NCI-H1436 treated with DMSO at 0.1 percent for 48 hours (cell line): ENCODE measurements at places on chromosomes 12 and 14.

GRCh38 chr14:100147181-100147631, 12.2 kb downstream of the DEGS2 start:
- no peak for DNase-seq

- DNase-seq = no peak
These were observed 26.2 kb upstream of the TRIM9 start for GRCh38 chr14:51121096-51121495.

GRCh38 chr14:90520326-90520725, 123.5 kb downstream of the CALM1 start:
- no peak for DNase-seq

DNA sequence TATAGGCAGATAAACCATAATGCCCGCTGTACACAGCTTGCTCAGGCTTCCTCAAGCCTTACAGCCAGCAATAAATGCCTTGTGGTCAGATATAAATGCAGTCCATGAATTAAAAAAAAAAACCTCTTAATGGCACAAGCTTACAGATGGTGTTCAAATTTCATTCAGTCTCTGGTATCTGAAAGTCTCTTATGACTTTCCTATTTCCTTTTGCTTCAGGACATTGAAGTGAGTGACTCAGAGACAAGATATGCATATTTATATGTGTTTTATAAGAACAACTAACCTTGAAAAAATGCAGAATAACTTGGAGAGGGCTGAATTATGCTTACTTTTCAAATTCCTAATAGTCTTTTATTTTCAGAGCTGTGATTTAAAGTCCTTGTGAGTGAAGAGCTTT, 426.9 kb upstream of the MIS18BP1 start:
- DNase-seq = no peak

- no peak for DNase-seq
These were observed 33.5 kb upstream of the CHST11 start for GRCh38 chr12:104423273-104423672.

- no peak for DNase-seq
These were observed 565 bp downstream of the NT5DC3 start for GRCh38 chr12:103840462-103840875.

GRCh38 chr14:30840086-30840779, 34.1 kb upstream of the COCH start:
- no peak for DNase-seq

- no peak for DNase-seq
These were observed 18.4 kb downstream of the PWP1 start for GRCh38 chr12:107704041-107704440.

DNA sequence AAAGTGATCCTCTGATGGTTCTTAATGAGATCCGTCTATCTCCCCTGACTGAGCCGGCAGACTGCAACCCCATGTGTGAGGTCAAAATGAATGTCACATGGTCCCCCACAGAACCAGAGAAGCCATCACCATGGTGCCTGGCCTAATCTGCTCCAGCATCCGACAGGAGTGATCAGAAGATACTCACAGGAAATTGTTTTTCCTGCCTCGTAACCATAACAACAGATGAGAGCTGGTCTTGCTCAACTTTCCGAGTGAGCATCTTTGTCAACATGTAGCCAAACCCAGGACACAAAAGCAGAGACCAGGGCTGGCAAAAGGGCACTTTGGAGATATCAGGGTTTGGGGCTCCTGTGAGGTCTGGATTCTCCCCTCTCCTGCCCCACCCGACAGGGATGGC, 72.1 kb upstream of the C14orf180 start:
- DNase-seq = no peak

- no peak for DNase-seq
These were observed 15.4 kb downstream of the RIMBP2 start for GRCh38 chr12:130700492-130701401.

GRCh38 chr12:78746001-78746400, 118.6 kb upstream of the SYT1 start:
- no peak for DNase-seq

- DNase-seq = no peak
These were observed 212.4 kb upstream of the C14orf180 start for GRCh38 chr14:104366931-104367865.

DNA sequence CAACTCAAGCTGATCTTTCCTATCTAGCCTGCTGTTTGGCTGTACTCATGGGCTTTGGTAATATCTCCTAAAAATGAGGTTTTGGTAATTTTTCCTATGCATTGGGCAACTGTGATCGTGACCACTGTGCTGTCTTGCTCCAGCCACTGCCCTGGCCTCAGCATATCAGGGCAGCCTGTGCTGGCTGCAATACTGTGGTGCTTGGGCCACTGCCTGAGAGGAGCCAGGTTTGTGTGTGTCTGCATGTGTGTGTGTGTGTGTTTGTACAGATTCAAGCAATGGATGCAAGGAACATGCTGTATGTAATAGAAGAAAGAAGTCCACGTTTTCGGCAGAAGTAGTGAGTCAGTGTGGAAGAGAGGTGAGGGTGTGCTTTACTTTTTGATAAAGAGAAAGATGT, 13.0 kb downstream of the ERG28 start:
- DNase-seq = no peak

- DNase-seq = no peak
These were observed 40.7 kb upstream of the TMEM263 start for GRCh38 chr12:106914796-106915634.

DNA sequence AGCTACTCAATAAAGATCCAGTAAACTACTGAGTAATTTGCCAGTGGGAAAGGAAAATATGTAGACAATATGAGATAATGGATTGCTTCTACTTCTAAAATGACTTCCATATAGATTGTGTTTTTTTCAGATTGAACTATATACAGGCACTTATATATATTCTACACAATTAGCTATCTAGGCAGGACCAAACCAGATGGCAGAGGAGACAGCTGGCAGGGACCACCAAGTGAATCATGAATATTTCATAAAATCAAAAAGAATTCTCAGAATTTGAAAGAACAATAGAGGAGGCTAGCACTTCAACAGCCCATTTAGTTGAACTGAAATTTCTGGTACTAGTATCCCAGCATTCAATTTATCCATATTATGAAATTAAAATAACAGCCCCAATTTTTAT, 338.0 kb upstream of the RPL10L start:
- DNase-seq = no peak

DNA sequence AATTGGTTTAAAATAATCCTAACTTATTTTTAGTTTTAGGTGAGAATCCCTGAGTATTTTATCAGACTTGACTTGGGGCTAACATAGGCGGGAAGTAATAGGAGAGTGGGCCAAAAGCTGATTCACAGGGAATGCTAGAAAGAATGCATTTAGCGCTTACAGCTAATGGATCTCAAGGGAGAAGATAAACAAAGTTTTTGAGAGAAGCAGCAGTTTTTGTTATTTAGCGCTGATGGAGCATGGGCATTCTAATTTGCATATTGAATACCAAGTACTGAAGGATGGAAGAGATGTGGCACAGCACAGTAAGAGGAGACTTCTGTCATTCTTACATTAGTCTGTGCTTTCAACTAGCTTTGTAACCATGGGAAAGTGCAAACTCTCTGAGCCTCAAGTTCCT, 436.0 kb upstream of the FBXO33 start:
- DNase-seq = no peak

DNA sequence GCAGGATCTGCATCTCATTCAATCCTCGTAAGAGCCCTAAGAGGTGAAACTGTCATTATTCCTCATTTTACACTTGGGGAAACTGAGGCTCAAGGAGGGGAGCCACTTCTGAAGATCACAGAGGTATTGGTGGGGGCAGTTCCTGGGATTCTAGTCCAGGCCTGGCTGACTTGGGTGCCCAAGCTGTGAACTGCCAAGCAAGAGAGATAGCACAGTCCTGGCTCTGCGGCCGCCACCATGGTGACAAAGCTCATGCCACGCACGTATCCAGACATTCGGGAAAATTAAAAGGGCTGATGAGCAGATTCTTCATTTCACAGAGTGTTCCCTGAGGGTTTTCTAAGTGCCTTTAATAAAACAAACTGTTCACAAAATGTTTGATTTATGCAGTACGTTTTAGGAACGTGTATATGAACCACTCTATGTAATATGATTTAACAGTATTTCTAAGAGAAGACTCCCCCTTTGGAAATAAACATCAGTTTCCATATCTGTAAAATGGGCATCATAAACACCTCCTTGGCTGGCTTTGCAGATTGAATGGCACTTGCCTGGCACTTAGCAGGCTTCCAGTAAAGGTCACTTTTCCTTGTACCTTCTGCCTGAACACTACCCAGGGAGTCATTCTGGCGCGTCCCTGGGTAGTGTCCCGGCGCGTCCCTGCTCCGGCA, 84.6 kb downstream of the ACACB start:
- DNase-seq = no peak

GRCh38 chr12:126588586-126589249, 1523.5 kb downstream of the AACS start:
- no peak for DNase-seq

DNA sequence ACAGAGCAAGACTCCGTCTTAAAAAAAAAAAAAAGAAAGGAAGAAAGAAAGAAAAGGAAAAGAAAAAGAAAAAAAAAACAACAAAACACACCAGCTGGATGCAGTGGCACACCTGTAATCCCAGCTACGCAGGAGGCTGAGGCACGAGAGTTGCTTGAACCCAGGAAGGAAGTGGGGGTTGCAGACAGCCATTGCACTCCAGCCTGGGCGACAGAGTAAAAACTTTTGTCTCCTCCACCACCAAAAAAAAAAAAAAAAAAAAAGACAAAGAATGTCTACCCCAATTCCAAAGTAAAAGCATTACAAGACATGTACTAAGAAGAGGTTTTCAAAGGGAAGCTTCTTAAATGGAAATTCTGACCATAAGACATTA, 53.4 kb downstream of the HNRNPC start:
- DNase-seq = no peak

DNA sequence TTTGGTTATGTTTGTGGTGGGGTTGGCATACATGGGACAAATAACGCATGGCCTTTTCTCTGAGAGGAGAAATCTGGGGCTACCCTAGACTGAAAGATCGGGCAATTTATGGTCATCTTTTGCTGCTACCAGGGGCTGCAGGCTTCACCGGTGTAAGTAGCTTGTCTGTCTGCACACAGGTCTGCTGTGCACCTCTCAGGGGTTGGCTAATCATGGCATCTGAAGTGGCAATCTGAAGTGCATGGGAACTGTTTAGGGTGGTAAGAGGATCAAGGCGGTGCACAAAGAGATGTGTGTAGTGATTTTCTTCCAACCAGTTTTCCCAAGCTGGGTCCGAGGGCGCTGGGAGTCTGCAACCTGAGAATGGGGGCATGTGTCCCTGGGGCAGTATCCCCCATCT, 141.3 kb downstream of the EMP1 start:
- DNase-seq = no peak

DNA sequence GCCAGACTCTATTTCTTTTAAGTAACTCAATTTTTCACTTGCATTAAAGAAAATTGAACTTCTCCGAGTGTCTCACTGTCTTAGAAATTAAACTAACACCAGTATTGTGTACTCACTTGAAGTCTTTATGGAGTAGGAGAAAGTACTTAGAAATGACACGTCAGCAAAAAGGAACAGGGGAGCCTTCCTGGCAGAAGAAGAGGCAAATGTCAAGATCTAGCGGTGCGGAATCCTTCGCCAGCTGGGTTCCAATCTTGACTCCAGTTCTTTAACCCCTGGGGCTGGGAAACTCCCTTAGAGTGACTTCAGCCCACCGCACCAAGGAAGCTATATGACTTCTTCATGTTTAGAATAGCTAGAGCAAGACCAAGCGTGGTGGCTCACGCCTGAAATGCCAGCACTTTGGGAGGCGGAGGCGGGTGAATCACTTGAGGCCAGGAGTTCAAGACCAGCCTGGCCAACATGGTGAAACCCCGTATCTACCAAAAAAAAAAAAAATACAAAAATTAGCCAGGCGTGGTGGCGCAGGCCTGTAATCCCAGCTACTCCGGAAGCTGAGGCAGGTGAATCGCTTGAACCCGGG, 34.4 kb downstream of the WBP11 start:
- DNase-seq = no peak

DNA sequence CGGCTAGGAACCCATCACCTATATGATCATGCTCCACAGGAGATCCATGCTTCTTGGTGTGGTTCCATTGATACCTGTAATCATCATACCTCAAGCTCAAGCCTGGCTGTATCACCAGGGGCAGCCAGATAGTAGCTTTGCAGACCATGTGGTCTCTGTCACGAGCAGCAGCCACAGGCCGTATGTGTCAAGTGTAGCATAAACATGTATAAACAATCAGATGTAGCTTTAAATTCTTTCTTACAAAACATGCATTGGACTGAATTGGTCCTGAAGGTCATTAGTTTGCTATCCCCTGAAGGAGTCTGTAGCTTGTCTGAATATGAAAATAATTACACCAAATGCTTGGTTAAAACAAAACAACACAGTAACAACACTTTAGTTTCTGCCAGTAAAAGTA, 1223.2 kb upstream of the TMEM132C start:
- DNase-seq = no peak

GRCh38 chr14:51079085-51079484, 15.8 kb downstream of the TRIM9 start:
- DNase-seq = no peak

DNA sequence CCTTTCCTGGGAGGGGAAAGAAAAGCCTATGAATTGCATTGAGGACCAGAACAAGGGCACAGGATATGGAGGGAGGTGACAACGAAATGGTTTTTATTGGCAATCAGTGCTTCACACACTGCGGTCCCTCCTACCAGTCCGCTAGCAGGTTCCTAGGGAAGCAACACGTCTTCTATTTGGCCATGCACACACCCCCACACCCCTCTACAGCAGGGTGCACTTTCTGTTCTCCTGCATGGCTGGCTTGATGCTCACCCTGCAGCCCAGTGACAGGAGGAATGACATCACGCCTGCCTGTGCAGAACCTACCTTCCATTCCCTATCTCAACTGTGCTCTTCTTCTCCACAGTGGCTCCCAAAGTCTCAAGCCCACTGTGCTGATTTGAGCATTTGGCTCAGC, 57.9 kb downstream of the TTC9 start:
- no peak for DNase-seq

DNA sequence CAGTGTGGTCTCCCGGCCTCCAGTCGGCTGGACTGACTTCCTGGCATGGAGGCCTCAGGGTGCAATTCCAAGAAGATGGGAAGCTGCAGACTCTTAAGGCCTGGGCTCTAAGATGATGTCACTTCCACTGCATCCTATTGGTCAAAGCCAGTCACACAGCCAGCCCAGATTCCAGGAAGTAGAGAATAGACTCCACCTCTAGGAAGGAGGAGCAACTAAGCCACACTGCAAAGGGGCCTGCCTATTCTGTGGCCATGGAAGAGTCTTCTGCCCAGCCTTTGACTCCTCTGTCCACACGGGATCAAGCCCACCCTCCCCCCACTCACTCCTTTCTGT, 103.9 kb upstream of the RFLNA start:
- DNase-seq = no peak

DNA sequence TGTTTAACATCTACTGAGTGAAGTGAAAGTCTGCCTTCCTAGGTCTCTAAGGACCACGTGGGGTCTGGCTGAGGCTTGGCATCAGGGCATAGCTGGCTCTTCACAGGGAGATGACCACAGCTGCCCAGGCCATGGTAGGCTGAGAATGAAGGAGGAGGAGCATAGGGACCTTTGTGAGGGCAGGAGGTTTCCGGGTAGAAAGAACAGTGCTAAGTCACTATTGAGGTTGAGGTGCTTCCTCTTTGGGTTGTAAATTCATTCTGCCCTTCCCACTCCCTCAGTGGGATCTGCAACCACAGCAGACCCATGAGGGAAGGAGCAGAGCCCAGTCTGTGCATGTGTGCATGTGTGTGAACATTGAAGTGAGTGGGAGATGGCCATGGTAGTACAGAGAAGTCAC, 909.6 kb downstream of the VRK1 start:
- DNase-seq = no peak

- DNase-seq = no peak
These were observed 1.9 kb downstream of the CACNB3 start for GRCh38 chr12:48819986-48820725.

GRCh38 chr14:33948145-33948868, 2.6 kb downstream of the EGLN3 start:
- no peak for DNase-seq
